Esophagus squamous epithelium (tissue), 5 donors: ENCODE measurements at places on chromosomes 11 and 22. TPM values are rescaled to one million over a fixed set of nuclear protein-coding genes. Genes with fewer than 3 reads are reported as not detected.

Gene SLC22A12
- not detected for total RNA-seq

Gene RTN4RL2
- total RNA-seq = 0.68 TPM

Gene GSTT2B
- total RNA-seq = not detected

DNA sequence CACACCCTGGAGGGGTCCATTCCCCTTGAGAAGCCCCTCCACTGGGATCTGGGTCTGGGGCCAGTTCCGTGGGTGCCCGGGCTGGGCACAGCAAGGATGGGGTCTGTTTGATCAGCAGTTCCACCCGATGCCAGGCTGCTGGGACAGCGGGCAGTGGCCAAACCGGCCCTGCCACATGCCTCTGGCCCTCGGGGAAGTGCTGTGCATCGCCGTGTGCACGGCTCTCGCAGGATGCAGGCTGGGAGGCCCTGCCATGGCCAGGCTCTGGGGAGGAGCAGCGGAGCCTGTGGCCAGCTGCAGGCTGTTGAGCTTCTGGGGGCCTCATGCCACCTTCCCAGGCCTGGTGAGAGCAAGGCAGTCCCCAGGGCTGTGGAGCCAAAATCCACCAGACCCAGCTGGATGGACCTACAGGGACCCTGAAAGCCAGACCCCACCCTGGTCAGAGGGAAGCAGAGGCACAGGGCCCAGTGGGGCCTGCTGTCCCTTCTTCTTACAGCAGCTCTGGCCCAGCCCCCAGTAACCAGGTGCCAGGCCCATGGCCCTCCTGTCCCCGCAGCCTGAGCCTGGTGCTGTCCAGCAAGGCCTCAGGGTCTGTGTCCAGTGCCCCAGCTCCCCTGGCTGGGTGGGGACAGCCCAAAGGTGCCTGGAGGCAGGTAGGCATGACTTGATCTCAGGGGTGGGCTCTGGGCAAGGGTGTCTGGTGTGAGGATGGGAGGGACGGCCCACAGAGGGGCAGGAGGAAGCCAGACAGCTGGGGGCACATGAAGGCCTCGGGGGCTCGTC, 57.3 kb downstream of the WNT7B start:
- H3K27me3 ChIP-seq = no peaks in the 10 kb centered on the region
- DNase-seq = no peak
- no peaks in the 10 kb centered on the region for H3K36me3 ChIP-seq

DNA sequence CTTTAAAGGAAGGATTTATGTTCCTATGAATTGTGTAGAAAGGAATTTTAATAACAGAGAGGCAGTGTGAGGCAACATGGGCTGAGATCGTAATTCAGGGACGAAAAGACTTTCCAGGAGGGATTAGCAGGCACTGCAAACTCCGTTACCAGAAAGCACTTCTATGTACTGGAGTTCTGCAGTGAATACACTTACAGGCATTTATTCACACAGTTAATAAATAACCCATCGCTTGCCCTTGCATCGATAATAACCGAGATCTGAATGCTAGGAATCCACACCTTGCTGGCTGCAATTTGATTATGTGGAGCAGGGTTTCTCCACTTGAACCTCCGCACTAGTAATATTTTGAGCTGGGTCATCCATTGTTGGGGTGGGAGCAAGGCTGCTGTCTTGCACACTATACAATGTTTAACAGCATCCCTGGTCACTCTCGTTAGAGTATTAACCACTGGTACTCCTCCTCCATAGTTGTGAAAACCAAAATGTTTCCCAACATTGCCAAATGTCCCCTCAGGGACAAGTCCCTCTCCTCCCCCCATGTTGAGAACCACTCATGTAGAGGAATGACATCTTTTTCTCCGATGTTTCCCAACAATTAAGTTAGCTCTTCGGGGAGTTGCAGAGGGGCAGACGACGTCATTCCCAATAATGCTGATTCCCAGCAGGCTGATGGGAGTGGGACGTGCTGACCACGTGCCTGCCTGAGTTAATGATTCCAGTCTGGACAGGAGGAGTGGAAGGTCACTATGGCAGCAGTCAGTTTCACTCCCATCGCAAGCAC, 99.5 kb downstream of the SNX19 start:
- H3K36me3 ChIP-seq = no peaks in the 10 kb centered on the region
- no peak overlapping the region for H3K27ac ChIP-seq
- H3K4me1 ChIP-seq = no peaks in the 10 kb centered on the region
- no peak for DNase-seq
- H3K4me3 ChIP-seq = no peak overlapping the region

- H3K36me3 ChIP-seq = no peaks in the 10 kb centered on the region
- peak overlapping the region; percentile 87 for H3K27ac ChIP-seq
- peaks cover 36% of the 10 kb centered on the region for H3K4me1 ChIP-seq
- H3K27me3 ChIP-seq = no peaks in the 10 kb centered on the region
These were observed 20.8 kb upstream of the PEX26 start for GRCh38 chr22:18056807-18057474.

DNA sequence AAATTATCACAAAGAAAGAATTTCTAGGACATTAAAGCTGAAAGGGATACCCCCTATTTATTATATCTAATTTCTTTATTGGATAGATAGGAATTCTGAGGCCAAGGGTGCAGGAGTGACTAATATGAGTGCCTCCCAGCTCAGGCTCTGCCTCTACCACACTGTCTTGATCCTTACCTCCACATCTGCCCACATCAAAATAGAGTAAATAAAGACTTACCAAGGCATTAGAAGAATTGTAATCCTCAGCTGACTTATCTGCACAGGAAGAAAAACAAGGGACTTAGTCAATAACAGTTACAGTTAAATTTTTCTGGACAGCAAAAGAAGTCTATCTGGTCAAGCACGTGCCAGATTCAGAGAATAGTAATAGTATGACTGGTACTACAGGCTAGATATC, 72.6 kb upstream of the GDPD4 start:
- H3K36me3 ChIP-seq = no peaks in the 10 kb centered on the region
- peak overlapping the region; percentile 36 for H3K27ac ChIP-seq
- H3K4me3 ChIP-seq = no peak overlapping the region
- H3K27me3 ChIP-seq = no peaks in the 10 kb centered on the region

- H3K4me3 ChIP-seq = peak overlapping the region; percentile 78
- H3K36me3 ChIP-seq = no peaks in the 10 kb centered on the region
- H3K27me3 ChIP-seq = no peaks in the 10 kb centered on the region
These were observed 451 bp downstream of the CDC45 start for GRCh38 chr22:19480173-19480568.
